ENCODE measurements at places on chromosomes 5 and 9. TPM values are rescaled to one million over a fixed set of nuclear protein-coding genes. Genes with fewer than 3 reads are reported as not detected.

ENC1 gene
- total RNA-seq = 27.2 TPM

GRCh38 chr9:137416563-137417151 lies 6.3 kb downstream of the EXD3 start:
- no peak for DNase-seq

SLC4A9 gene
- total RNA-seq = not detected

DNA sequence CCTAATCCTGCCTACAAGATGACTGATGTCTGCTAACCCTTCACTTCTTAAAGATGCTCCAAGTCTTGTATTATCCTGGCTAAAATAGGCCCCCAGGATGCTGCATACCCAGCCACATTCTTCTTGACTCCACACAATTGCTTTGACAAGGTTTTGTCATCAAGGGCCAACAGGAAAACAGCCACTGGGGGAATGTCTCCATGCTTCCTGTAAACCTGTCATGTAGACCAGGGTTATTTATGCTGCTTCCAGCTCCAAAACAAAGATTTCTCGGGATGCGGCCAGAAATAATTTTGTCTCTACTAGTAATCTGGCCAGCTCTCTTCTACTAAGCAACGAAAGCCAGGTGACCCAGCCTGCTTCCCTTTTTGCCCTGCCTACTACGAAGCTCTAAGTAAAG lies 53.8 kb downstream of the SHB start:
- no peak for DNase-seq

RLN2 gene
- total RNA-seq = not detected

DNA sequence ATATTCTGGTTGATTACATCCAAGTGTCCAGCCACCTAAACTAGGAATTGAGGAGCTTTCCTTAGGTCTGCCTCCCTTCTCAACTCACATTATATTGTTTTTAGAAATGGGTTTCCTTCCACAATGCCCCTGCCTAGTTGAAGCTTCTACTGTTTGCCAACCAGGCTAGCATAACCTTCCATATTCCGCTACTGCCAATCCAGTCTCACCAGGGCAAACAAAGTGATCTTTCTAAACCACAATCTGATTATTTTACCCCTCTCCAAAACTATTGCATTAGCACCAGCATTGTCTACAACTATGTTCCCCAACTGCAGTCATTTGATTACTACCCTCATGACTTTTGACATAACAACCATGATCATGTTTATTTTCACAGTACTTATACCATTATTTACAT lies 115.8 kb upstream of the RASEF start:
- DNase-seq = no peak

GRCh38 chr9:81083854-81084512 lies 605.4 kb downstream of the TLE1 start:
- DNase-seq = peak; percentile 4

FOXD4L5 gene
- not detected for total RNA-seq

DNA sequence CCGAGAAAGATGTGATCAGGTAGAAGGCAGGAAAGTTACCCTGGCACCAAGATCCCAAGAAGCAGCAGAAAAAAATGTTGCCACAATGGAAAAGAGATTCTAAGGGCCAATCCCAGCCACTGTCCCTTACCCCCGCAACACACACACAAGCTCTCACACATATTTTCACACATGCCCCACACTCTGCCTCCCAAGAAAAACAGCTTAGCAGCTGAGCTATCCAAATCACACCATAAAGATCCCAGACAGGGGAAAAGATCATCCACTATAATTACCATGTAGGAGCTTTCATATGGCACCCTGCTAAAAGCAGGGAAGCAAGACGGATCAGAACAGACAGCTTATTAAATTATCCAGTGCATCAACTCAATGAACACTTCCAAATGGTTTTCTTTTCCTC lies 143.4 kb downstream of the FAM114A2 start:
- DNase-seq = no peak

- no peak for DNase-seq
Observed at GRCh38 chr5:139543423-139543991, 17.6 kb upstream of the UBE2D2 start.

Measured in Caki2 (cell line).